Muscle of leg (tissue), 16 donors: ENCODE measurements at places on chromosomes 16 and 17. TPM values are rescaled to one million over a fixed set of nuclear protein-coding genes. Genes with fewer than 3 reads are reported as not detected.

DNA sequence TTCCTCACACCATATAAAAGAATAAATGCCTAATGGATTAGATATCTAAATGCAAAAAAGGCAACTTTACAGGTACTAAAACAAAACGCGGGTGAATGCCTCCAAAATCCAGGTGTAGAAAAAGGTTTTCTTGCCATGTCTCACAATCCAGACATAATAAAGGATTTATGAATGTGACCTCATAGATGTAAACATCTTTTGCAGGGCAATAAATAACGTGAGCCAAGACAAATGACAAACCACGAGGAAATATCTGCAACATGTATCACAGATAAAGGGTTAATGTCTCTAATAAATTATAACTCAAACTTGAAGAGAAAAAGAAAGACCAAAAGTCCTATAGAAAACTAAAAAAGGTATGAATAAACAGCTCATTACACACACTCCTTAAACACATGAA lies 180.7 kb downstream of the PARN start:
- DNase-seq: no peak

DNA sequence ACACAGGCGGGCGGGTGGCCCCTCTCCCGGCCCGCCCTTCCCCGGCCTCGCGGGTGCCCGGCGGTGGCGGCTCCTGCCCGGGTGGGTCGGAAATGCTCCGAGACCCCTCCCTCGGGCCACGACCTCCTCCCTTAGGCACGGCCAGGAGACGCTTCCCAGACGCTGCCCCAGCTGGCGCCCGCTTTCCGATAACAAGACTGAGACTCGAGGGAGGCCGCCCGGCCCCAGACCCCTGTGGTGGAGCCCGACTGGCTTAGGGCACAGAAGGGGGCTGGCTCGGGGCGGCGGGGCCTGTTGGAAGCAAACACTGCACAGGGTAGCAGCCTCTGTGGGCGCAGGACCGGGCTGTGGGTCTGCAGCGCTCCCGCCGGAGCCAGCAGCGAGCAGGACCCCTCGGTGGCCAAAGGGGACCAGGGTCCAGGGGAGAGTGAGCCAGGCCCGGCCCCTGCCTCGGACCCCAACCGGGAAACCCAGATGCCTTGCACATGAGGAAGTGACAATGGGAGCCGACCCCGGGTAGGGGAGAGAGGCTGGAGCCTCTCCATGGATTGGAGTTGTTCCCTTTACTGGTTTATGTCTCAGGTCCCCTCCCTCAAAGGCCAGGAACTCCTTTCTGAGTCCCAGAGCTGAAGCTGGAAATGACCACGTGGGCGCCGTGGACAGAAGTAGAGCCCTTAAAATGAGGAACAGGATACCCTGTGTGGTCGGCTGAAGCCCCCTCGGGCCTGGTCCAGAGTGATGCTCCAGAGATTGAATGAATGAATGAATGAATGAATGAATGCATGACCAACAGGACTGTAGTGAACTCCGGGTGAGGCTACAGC lies 19.8 kb upstream of the ADCY7 start:
- no peak for DNase-seq

Gene TIGD7
- 11.0 TPM for total RNA-seq

Gene SYNGR3
- 0.93 TPM for total RNA-seq

Gene C17orf67
- 1.3 TPM for total RNA-seq

- DNase-seq: no peak
These were observed 49.4 kb downstream of the BEAN1 start for GRCh38 chr16:66476328-66477027.

Gene KCTD11
- 4.7 TPM for total RNA-seq

DNA sequence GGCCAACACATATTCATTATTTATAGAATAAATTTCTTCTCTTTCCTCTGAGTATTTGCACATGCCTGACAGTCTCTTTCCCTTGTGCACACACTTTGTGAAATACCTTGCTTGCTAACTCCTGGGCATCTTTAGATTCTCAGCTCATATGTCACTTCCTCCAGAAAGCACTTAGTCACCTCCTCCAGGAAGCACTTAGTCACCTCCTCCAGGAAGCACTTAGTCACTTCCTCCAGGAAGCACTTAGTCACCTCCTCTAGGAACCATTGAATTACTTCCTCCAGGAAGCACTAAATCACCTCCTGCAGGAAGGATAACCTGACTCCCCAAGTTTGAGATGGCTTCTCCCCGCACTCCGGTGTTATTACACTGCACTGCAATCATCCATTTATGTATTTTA lies 462.5 kb upstream of the EEF2KMT start:
- no peak for DNase-seq

Gene NPW
- 0.80 TPM for total RNA-seq

Gene CNTNAP1
- 8.1 TPM for total RNA-seq

DNA sequence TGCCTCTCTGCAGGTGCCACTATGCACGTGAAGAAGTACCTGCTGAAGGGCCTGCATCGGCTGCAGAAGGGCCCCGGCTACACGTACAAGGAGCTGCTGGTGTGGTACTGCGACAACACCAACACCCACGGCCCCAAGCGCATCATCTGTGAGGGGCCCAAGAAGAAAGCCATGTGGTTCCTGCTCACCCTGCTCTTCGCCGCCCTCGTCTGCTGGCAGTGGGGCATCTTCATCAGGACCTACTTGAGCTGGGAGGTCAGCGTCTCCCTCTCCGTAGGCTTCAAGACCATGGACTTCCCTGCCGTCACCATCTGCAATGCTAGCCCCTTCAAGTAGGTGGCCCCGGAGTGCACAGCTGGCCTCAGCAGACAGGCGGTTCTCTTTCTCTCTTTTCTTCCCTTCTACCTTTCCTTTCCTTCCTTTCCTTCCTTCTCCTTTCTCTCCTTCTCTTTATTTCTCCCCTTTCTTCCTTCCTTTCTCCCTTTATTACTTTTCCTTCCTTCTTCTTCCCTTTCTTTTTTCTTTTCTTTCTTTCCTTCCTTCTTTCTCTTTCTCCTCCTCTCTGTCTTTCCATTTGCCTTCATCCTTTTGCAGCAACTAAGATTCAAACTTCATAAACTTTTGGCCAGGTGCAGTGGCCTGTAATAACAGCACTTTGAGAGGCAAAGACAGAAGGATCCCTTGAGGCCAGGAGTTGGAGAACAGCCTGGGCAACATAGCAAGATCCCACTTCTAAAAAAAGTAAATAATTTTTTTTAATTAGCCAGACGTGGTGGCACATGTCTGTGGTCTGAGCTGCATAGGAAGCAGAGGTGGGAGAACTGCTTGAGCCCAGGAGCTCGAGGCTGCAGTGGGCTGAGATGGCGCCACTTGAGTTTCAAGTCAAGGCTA lies 46.7 kb downstream of the SCNN1B start:
- no peak for DNase-seq

Gene FBXO39
- 0.18 TPM for total RNA-seq

Gene SLC12A3
- total RNA-seq: 0.04 TPM

Gene E4F1
- 18.6 TPM for total RNA-seq

DNA sequence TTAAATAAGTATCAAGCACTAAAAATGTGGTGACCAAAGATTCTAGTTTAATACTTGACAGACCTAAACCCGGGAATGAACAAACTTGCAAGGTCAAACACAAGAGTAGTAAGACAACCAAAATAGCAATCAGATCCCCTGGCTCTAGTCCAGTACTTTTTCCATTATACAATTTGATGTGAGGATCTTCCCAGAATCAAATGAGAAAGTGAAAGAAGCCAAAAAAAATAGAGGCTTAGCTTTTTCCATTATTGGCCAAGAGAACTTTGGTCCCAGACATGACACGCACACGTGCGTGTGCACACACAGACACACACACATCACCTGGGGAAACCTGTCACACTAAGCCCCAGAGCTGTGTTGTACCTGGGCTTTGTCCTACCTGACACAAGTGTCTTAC lies 300.6 kb upstream of the CDH5 start:
- DNase-seq: peak; percentile 92

- no peak for DNase-seq
These were observed 32.9 kb upstream of the YPEL2 start for GRCh38 chr17:59298521-59298920.

Gene TBC1D3K
- not detected for total RNA-seq

Gene TPSAB1
- 2.6 TPM for total RNA-seq

Gene SLC6A2
- 2.3 TPM for total RNA-seq

DNA sequence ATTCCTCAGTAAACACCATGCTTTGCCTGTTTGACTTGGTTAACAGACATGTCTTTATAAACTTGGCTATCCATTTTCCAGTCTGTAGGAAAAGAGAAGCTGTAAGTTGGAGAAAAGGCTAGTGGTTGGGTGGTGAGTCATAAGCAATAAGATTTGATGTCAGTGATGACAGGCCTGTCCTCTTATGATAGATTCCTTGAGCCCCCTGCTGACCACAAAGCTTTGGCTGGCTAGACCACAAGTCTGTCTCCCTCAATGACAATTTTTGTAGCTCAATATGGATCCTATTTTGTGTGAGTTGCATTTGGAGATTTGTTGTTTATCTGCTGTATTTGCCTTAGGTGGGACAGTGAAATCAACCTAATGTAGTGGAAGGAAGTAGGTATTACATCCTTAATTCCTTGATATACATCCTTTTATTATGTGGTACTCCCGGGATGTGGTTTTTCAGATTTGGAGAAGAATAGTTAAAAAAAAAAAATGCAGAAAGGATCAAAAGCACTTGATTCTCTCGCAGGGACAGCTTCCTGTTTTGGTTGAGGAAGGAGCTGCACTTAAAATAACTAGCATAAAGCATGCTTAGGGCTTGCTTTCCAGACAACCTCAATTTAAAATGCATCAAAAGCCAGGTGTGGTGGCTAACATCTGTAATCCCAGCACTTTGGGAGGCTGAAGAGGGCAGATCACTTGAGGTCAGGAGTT lies 67.4 kb downstream of the SIAH1 start:
- DNase-seq: peak; percentile 22

Gene CTRB1
- 0.75 TPM for total RNA-seq

Gene TBC1D3
- total RNA-seq: not detected

DNA sequence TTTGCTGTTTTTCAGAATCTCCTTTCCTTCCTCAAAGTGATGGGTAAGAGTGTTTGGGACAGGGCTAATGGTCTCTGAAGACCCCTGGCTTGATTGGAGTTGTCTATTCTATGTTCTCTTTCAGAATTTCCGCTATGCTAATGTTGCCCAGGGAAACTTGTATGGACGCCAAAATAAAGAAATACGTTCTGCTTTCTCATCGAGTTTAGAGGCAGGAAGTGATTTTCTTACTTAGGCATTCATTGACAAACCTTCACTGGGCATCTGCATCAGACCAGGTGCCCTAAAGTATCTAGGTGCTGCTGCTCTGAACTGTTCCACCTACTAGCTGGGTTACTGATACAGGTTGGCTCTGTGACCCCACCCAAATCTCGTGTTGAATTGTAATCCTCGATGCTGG lies 787.9 kb upstream of the EEF2KMT start:
- DNase-seq: peak; percentile 26

DNA sequence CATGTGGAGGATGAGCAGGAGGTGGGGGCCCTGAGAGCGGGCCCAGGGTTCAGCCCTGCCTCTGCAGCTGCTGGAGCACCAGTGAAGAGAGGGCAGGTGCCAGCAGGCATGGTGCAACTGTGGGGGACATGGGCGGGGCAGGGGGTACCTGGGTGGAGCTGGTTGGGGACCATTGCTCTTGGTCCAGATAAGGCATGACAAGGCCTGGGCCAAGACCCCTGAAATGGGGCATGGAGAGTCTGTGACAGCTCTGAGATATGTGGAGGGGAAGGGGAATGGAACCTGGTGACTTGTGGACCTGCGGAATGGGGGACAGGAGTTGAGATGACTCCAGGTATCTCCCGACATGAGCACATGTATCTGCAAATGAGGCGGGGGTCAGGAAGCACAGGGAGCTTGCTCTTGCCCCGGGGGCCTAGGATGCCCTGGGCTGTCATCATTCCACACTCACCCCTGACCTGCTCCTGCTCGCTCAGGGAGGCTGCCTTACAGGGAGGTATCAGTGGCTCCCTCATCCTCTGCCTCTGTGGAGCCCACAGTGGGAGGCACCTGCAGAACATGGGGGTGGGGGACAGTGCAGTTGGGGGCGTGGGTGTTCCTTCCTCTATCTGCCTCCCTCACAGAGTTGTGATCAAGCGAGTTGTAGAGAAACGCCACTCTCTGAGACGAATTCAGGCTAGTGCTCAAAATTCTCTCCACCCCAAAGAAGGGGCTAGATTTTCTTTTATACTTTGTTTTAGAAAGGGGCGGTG lies 40.2 kb downstream of the TMEM235 start:
- no peak for DNase-seq

DNA sequence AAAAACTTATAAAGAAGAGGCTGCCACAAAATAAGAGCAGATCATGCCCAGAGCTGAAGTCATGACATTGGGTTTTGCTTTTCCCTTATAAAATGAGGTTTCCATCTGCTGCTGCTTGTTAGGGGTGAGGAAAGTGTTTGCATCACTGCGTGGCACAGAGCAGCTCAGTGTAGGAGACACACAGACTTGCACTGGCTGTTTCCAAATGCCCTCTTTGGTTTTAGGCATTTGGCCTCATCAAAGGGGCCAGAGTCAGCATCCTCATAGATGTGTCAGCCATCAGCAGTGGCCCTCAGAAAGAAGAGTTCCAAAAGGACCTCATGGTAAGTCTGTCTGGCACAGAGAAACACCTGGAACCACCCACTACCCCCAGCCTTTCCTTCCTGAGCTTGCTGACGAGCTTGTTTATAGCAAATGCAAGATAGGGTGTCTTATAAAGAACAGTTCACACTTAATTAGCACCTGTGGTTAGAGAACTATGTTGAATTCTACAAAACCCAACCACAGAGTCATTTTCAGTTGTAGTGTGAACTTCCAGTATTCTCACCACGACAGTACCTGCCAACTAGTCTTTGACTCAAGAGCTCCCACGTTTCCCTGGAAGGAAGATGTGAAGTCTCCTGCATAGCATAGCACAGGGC lies 17.0 kb downstream of the VWA3A start:
- DNase-seq: no peak

- no peak for DNase-seq
These were observed 793 bp upstream of the IRX3 start for GRCh38 chr16:54287131-54288029.

DNA sequence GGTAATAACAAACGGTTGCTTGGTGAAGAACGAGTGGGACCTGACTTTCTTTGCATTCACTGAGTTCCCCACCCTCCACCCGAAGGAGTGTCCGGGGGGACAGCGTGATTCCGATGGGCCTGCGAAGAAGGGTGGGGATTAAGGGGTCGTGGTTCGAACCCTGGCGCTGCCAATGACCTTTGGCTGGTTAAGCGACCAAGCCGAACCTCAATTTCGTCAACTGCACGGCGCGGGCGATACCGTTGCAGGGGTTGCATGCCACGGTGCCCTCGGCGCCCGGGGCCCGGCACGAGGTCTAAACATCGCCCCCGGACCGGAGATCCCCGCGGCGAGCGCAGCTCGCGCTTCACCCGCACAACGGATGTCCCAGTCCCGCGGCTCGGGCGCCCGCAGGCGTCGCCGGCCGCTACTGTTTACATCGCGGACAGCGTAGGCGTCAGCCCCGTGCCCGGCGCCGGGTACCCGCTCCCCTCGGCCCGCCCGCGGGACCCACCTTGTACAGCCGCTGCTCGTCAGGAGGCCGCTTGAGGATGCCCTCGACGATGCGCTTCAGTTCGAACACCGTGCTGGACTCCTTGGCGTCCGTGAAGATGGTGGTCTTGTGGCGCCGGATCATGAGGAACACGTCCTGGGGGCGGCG lies 460 bp downstream of the ELOB start:
- no peak for DNase-seq
